ENCODE measurements at places on chromosomes 4 and X. TPM values are rescaled to one million over a fixed set of nuclear protein-coding genes. Genes with fewer than 3 reads are reported as not detected.

Gene PWWP3B
- 0.16 TPM for polyA plus RNA-seq

DNA sequence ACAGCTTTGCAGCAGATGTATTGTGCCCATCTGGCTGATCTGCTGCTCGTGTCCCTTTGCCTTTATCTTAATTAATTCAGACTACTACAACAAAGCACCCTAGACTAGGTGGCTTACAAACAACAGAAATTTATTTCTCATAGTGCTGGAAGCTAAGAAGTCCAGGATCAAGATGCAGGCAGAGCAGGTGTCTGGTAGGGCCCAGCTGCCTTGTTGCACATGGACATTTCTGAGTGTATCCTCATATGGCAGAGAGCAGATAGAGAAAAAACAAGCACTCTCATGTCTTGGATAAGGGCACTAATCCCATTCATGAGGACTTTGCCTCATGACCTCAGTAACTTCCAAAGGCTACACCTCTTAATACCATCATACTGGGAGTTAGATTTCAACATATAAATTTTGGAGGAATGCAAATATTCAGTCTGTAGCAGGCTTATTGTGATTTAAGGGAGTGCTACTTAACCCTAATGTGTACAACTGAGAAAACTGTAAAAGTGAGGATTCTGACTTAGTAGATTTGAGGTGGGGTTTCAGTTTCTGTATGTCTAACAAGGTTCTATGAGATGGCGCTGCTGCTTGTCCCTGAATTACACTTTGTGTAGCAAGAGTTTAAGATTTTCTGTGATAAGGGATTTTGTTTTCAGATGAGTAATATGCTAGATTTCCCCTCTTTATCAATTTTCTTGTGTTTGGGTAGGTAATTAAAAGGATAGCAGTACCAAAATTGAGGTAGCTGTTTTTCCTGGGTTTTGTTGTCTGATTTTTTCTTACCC lies 473.2 kb upstream of the TECRL start:
- no peaks in the 10 kb centered on the region for H3K4me1 ChIP-seq
- no peak overlapping the region for H3K27ac ChIP-seq
- DNase-seq = no peak
- H3K36me3 ChIP-seq = no peaks in the 10 kb centered on the region
- no peak overlapping the region for H3K4me3 ChIP-seq
- H3K27me3 ChIP-seq = no peaks in the 10 kb centered on the region

DNA sequence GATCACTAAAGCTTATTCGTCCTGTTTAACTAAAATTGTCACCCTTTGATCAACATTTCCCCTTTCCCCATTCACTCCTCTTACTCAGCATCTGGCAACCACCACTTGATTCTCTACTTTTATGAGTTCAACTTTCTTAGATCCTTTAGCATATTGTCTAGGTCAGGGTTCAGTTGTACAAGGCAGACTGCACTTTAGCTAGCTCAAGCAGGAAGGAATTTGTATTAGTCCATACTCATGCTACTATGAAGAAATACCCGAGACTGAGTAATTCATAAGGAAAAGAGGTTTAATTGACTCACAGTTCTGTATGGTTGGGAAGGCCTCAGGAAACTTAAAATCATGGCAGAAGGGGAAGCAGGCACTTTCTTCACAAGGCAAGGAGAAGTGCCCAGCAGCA lies 44.3 kb downstream of the TASL start:
- H3K4me3 ChIP-seq = no peak overlapping the region
- H3K27me3 ChIP-seq = no peaks in the 10 kb centered on the region
- no peaks in the 10 kb centered on the region for H3K4me1 ChIP-seq
- no peaks in the 10 kb centered on the region for H3K36me3 ChIP-seq
- no peak for DNase-seq

DNA sequence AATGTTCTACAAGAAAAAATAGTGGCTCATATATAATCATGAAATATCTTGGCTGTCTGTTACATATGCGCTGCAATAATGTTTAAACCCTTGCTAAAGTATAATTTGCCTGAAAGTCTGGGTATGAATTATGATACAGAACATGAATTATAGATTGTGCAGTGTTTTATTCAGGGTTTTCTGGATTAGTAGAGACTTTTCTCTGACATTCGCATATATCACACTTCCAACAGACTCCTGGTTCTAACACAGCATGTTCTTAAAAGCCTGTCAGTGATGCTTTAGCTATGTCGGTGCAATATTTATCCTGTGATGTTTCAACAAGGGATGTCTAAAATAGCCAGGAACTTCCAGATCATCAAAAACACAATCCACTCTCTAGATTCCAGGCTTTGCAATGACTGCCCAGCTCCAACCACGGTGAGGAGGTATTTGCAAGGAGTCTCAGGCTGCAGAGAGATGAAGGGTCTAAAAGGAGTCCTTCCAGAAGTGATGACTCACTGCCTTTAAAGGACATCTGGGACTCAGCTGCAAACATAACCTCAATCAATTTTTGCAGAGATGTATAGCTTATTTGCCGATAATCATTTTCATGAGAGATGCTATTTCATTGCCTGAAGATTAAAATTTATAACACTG lies 69.4 kb downstream of the RWDD4 start:
- H3K27me3 ChIP-seq = no peaks in the 10 kb centered on the region
- H3K4me3 ChIP-seq = no peak overlapping the region
- H3K36me3 ChIP-seq = no peaks in the 10 kb centered on the region
- no peak for DNase-seq
- H3K4me1 ChIP-seq = peaks cover 6% of the 10 kb centered on the region

DNA sequence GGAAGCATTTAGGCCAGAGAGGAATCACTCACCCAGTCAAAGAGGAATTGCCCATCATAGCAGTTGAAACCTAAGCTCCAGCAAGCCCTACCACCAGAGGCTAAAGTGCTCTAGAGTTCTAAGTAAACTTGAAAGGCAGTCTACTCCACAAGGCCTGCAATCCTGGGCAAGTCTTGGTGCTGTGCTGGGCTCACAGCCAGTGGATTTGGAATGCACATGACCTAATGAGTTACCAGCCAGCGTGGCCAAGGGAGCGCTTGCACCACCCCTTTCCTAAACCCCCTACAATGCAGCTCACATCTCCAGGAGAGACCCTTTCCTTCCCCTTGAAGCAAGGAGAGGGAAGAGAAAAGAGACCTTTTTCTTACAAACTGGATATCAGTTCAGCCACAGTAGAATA lies 445.7 kb downstream of the GASK1B start:
- DNase-seq = no peak
- H3K27me3 ChIP-seq = no peaks in the 10 kb centered on the region
- H3K36me3 ChIP-seq = no peaks in the 10 kb centered on the region
- no peak overlapping the region for H3K4me3 ChIP-seq

- no peak overlapping the region for H3K27ac ChIP-seq
- no peak for DNase-seq
- no peak overlapping the region for H3K4me3 ChIP-seq
- no peaks in the 10 kb centered on the region for H3K27me3 ChIP-seq
These were observed 125.4 kb downstream of the ZNF330 start for GRCh38 chr4:141346144-141346543.

GRCh38 chr4:106019771-106020170 lies 124.5 kb downstream of the NPNT start:
- DNase-seq = no peak
- no peaks in the 10 kb centered on the region for H3K27me3 ChIP-seq
- H3K27ac ChIP-seq = no peak overlapping the region
- H3K4me1 ChIP-seq = no peaks in the 10 kb centered on the region
- no peaks in the 10 kb centered on the region for H3K36me3 ChIP-seq
- H3K4me3 ChIP-seq = no peak overlapping the region

Measured in keratinocyte (primary cell).